ENCODE measurements at places on chromosomes 11 and 22.

DNA sequence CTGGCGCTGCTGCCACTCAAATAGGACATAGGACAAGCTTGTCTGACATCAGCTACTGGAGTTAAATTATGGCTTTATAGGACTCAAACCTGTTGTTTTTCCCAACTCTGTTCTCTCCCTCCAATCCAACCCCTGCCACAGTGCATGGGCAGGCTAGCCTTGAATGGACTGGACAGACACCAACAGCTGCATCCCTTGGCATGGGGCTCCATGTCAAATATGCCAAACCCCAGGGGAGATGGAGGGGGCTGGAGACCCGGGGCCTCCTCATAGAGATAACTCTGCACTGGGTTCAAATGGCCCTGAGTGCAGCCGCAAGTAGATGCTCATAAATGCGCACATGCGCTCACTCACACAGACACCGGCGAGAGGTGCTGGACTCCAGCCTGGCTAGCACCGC lies 28.9 kb downstream of the CD5 start:
- DNase-seq = no peak

- no peak for DNase-seq
Observed at GRCh38 chr11:113131036-113131775, 170.0 kb downstream of the NCAM1 start.

- peak; percentile 12 for DNase-seq
Observed at GRCh38 chr11:2586087-2586792, 113.6 kb downstream of the KCNQ1OT1 start.

GRCh38 chr22:49587421-49587820 lies 240.3 kb downstream of the BRD1 start:
- peak; percentile 46 for DNase-seq

- peak; percentile 75 for DNase-seq
Observed at GRCh38 chr11:69891421-69892236, 72.4 kb upstream of the FGF3 start.

DNA sequence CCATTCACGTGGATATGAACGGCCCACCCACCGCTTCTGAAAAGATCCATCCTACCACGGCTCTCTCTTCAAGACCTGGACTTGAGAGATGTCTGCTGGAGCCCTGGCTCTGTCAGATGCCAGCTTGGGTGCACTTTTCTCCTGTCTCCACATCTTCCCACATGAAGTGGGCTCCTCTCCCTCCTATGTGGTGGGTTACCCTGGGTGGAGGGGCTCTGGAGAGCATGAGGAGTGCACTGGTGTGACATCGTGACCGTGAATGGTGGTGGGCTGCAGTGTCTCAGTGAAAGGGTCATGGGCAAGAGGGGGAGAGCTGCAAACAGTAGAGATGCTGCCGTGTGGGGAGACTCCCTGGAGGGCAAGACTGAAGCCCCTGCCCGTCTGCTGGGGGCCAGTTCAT lies 76.4 kb downstream of the CTTN start:
- no peak for DNase-seq

GRCh38 chr22:19319281-19319680 lies 27.8 kb upstream of the CLTCL1 start:
- no peak for DNase-seq

GRCh38 chr11:30960387-30960992 lies 374.3 kb upstream of the MPPED2 start:
- DNase-seq = no peak
